MCF 10A (cell line): ENCODE measurements at places on chromosomes 2 and 18.

- DNase-seq = peak; percentile 84
Measured at GRCh38 chr18:48728204-48728833, 189.5 kb downstream of the CTIF start.

- DNase-seq = no peak
Measured at GRCh38 chr18:10822456-10822855, 296.6 kb downstream of the NAPG start.

DNA sequence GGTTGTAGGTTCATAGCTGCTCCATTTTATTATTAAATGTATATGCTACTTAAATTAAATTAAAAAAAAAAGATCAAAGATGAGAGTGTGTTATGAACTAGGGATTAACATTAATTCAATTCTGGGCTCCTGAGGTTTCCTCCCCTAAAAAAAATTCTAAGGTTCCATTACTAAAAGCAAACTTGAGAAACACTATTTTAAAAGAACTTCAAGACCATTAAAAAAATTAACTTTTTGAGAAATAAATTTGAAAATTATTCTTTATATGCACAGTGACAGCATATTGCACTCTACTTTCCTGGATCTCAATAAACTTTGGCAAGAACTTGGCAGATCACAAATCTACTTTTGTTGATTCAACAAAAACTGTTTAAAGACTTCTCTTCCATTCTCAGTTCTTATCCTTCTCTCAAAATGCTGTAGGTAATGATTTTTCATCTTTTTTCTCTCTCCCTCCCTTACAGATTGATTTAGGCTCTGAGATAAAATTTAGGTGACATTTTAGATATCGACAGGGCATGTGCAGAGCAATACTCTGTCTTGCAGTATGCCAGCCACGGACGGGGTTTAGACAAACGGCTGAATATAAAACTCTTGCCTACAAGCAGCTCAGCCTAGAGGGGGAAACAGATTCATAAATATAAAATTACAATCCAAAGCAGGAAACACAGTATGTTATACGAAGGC, 592 bp upstream of the MARS2 start:
- no peak for DNase-seq

GRCh38 chr2:233414777-233415570, 60.7 kb downstream of the DGKD start:
- peak; percentile 93 for DNase-seq

- peak; percentile 75 for DNase-seq
Measured at GRCh38 chr2:36376319-36376765, 20.8 kb downstream of the CRIM1 start.

GRCh38 chr2:62054029-62054791, 141.7 kb upstream of the B3GNT2 start:
- no peak for DNase-seq

DNA sequence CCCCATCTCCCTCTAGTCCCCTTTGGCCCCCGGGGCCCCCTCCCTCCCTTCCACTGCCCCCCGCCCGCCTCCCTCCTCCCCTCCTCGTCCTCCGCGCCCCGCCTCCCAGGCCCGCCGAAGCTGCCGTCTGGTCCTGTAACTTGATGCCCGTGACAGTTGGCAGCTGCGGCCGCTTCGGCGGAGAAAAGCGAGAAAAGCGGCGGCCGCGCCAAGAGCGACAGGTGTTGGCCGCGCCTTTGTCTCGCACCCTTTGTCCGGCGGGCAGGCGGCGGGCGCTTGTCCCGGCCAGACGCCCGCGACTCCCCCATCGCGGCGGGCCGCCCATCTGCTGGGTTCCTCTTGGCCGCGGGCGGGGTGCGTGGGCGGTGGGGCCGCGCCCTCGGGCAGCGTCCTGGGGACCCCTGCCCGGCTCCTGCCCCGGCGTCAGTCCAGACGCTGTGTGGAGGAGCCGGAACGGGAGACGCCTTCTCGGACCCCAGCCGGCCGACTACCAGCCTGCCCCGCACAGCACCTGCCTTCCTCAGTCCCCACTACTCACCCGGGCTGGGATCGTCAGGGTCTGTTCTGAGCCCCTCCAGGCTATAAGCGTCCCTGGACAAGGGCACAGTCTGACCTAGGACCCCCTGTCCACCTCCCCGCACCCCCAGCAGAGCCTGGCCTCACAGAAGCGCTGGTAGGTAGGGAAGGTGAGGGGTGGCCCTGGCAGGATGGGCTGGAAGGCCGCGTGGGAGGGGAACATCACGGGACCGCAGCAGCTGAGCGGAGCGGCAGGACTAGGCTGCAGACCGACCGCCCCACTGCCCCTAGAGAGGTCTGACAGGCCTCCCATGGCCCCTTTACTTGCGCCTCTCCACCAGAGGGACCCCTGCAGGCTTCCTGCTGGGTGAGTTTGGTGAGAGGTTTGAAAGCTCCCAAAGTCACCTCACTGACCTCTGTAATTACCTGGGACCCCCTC, 1.2 kb upstream of the HES6 start:
- peak; percentile 69 for DNase-seq

DNA sequence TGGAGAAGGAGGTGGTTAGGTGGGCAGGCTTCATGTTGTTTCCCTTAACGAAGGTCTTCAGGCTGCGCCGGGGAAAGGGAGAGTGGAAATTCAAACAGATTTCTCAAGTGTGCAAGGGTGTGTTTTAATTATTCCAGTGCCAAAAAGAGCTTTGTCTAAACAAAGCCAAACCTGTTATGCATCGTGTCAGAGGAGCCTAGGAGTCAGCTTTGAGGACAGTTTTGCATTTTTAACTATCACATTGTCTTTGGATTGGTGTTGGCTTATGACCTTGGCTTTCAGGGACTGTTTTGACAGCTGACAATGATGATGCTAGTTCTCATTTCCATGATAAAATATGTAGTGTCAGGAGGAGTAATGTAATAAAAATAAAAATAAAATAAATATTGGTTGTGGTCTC, 144.8 kb downstream of the LDLRAD4 start:
- no peak for DNase-seq

GRCh38 chr2:189092936-189093335, 86.6 kb downstream of the COL5A2 start:
- no peak for DNase-seq

DNA sequence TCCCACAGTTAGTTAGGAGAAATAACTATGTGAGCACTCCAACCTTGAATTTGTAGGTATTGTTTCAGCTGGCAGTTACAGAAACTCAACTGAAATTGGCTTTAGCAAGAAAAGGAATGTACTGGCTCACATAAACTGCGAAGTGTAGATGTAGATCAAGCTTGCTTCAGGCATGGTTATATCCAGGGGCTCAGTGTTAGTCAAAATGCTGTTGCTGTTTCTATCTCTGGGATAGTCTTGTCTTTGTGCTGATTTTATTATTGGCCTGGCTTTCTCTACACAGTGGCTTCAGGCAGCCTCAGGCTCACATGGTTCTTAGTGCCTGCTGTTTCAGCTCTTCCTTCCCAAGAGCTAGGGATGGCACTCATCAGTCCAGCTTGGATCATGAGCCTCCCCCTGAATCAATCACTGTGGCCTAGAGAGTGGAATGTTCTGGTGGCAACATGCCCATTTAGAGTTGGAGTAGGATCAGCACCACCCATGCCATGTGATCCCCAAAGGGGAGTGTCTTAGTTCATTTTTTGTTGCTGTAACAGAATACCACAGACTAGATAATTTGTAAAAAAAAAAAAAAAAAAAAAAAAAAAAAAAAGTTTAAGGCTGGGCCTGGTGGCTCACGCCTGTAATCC, 69.1 kb upstream of the FOXI3 start:
- DNase-seq = peak; percentile 59

DNA sequence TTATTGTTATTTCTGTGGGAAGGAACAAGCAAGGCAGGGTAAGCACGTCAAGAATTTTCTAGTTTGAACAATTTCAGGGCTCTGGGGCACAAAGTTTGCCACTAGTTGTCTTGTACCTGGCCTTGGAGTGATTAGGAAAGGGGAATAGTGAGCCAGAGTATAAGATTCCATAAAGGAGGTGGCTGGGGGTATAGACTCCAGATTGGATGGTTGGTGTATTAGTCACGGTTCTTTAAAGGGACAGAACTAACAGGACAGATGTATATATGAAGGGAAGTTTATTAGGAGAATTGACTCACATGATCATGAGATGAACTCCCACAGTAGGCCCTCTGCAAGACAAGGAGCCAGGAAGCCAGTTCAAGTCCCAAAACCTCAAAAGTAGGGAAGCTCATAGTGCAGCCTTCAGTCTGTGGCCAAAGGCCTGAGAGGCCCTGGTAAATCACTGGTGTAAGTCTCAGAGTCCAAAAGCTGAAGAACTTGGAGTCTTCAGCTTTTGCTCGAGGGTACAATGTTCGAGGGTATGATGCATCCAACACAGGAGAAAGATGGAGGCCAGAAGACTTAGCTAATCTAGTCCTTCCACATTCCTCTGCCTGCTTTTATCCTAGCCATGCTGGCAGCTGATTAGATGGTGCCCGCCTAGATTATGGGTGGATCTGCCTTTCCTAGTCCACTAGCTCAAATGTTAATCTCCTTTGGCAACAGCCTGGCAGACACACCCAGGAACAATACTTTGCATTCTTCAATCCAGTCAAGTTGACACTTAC, 31.5 kb upstream of the PTPRM start:
- DNase-seq = peak; percentile 16

DNA sequence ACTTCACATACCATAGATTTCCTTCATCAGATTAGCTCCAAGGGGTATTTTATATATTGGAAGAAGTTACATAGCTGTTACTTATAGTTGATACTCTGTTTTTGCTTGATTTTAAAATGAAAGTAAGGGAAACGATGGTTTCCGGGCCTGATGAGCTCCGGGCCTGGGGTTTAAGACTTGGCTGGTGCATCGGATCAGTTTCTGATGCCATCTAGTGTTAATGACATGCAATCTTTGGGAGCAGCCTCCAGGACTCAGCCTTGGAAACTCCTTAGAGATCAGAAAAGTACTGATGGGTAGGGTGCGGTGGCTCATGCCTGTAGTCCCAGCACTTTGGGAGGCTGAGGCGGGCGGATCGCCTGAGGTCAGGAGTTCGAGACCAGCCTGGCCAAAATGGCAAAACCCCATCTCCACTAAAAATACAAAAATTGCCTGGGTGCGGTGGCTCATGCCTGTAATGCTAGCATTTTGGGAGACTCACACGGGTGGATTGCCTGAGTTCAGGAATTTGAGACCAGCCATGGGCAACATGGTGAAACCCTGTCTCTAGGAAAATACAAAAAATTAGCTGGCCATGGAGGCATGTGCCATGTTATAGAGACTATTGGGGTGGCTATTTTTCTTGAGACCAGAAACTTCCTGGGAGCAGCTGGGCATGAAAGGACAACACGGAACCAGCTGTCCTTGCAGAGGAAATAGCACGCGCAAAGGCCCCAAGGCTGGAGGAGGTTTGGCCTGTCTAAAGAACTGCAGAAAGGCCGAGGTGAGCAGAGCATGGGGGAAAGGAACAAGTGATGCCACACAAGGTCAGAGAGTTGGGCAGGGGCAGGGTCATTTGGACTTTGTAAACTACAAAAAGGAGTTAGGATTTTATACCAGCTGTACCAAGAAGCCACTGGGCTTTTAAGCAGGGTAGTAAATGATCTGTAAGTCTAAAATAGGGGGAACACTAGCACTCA, 46.9 kb upstream of the CNOT11 start:
- DNase-seq = peak; percentile 89

- peak; percentile 74 for DNase-seq
Measured at GRCh38 chr2:190835303-190835930, 45.2 kb upstream of the GLS start.

GRCh38 chr2:183532514-183532913, 408.3 kb downstream of the NUP35 start:
- DNase-seq = no peak

DNA sequence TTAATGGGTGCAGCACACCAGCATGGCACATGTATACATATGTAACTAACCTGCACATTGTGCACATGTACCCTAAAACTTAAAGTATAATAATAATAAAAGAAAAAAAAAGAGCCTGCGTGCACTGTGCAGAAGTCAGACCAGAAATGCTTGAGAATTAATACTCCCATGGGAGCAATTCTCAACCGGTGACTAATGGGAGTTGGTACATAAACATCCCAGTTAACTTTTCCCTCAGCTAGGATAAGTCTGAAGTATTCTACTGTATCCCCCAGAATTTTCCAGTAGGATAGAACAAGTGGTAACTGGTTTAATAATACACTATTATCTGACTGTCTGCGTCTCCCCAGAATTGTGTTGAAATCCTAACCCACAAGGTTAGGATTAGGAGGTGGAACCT, 113.6 kb upstream of the COL5A2 start:
- DNase-seq = no peak

DNA sequence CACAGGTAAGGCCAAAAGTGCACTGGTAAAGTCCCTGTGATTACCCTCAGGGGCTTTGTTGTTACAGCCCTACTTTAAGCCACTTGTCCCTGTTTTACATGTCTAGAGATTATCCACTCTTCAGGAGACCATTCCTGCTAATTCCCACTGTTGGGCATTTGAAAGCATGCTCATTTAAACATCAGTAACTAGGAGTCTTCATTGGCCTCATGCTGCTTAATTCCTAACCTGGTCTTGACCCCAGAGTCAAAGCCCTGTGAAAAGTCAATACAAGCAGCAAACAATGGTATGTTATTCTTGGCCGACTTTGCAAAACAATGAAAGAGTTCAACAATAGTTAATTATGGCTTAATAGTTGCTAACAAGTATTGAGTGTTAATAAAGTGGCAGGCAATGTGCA, 23.2 kb downstream of the AFF3 start:
- no peak for DNase-seq

- no peak for DNase-seq
Measured at GRCh38 chr2:207318181-207318628, 152.5 kb upstream of the KLF7 start.

DNA sequence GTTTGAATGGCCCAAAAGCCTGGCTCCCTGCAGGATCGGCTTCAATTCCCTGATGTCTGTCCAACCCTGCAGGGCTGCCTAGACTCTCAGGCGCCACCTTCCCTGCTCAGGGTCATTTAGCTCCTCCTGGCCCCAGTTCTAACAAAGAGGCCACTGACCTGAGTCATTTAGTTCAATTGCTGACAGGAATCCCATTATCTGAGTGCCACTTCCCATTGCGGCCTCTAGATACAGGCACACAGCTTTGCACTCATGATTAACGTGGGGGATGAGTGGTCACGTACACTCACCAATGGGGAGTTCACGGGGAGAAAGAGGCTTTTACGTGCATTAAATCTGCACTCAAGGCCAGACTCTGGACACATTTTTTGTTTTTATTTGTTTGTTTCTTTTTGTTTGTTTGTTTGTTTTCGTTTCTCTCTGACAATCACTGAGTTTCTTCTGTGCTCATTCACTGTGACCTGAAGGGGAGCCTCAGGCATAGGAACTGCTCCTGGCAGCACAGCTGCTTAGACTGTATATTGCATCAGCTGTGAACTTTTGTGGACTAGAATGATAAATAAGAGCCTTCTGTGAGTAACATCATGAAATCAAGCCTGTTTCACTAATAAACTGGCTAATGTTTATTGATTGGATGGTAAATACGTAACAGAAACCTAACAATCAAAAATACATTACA, 118.9 kb upstream of the CTNNA2 start:
- no peak for DNase-seq

- DNase-seq = no peak
Measured at GRCh38 chr2:181203916-181204315, 223.5 kb downstream of the UBE2E3 start.

DNA sequence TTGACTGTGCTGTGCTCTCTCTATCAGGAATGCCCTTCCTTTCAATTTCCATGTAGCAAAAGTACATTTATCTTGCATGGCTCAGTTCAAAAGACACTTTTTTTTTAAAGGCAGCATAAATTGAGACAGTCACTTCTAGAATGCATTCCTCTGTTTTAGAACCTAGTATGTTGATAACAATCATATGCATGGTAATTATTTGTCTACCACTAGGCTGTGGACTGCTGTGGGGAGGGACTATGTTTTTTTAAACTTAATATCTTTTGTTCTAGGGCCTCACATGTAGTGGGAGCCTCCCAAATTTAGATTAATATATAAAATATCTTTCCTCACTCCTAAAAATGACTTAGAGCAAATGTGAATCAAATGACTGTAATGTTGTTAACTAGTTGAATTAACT, 269.9 kb downstream of the MEIS1 start:
- no peak for DNase-seq
